ENCODE measurements at places on chromosomes 2 and 18.

GRCh38 chr18:10414293-10414842 lies 40.1 kb upstream of the APCDD1 start:
- no peak for DNase-seq

- DNase-seq, result no peak
These were observed 301.8 kb upstream of the ID2 start for GRCh38 chr2:8380026-8380425.

DNA sequence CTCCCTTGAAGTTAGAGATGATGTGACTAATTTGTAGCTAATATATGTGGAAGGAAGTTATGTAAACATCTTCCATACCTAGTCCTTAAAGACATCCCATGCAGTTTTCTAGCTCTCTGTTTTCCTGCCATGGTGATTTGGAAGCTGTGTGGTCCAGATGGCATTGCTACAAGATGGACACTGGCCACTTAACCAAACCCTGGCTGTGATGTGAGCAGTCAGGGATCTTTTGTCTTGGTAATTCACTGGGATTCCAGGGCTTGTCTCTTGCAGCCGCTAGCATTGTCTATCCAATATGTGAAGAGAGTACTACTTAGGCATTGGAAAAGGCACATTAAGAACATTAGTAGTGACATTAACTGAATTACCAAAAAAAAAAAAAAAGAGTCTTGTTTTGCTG lies 139.9 kb upstream of the DOCK10 start:
- DNase-seq, result no peak

DNA sequence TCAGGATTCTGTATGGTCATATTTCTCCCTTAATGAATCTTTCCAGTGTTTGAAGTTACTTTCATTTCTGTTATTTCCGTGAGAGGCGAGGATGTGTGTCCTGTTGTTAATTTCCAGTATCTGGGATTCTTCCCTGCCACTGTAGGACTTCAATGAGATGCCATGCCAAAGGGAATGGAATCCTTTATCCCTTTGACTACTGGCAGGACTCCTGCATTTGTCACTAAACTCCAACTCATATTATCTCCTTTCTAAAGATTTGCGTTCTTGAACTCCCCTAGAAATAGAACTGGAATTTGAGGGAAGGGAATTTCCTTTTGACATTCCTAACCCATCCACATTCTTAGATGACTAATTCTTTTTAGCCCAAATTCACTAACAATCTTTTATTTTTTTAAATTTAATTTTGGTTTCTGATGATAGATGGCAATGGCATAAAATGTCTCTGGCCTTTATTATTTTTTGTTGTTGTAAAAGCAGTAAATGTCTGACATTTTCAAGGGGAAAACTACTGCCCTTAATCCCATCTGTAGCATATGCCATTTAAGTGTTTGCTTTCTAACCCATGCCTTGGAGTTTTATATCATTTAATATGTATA lies 87.8 kb upstream of the EML6 start:
- DNase-seq, result no peak

- no peak for DNase-seq
These were observed 311.6 kb upstream of the PIK3C3 start for GRCh38 chr18:41643427-41643826.

DNA sequence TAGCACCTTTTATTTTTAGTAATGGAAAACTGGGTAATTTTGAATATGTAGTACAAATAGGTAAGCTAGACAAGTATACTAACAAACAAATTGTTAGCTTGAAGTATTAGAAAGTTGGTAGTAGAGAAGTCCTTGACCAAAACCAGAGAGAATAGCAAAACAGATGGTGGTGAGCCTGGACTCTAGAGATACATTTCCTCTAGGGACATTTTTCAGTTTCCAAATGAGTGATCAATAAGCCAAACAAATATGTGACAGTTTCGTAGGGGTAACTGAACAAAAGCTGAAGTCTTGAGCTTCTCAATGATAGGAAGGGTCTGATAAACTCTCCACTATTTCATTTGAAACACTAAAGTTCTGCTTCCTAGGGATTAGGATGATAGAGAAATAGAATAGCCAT lies 692.0 kb upstream of the FAM98A start:
- DNase-seq, result no peak

- DNase-seq, result no peak
These were observed 19.8 kb downstream of the SPIRE1 start for GRCh38 chr18:12637901-12638643.

GRCh38 chr2:168241208-168241607 lies 6.2 kb downstream of the STK39 start:
- DNase-seq, result no peak

DNA sequence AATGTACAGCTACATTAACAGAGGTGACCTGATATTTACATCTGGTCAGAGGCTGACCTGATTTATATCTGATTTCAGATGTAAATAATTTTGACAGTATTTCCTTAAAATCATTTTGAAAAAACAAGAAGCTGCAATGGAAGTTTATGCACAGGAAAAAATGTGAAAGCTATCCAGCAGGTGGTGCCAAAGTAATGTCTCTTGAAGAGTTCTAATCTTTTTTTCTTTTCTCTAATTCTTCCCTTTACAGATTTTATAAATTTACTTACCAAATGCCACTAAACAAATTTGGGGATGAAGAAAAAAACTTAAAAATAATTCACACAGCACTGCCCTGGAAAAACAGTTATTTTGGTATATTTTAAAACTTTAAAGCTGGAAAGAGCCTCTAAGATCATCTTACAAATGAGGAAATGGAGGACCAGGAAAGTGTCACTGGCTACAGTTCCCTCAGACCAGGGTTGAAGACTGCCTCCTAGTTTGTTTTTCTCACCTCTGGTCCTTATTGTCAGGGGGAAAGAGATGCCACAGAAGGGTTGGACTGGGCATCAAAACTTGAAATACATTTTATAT lies 16.4 kb upstream of the FBLN7 start:
- DNase-seq, result no peak

DNA sequence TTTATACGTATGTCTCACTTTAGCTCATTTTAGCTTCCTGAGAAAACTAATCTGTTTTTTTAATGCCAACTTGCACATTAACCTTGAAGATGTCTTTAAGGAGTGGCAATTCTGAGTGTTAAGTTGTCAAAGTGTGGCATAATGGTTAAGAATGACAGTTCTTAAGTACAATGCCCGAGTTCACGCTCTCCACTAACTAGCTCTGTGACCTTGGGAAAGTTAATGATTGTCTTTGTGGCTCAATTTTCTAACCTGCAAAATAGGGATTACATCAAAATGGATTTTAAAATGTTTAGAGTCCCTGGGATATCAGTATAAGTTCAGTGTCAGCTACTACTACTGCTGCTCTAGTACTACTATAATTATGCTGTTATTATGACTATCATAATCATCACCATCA lies 409.7 kb downstream of the SOCS6 start:
- DNase-seq, result no peak

DNA sequence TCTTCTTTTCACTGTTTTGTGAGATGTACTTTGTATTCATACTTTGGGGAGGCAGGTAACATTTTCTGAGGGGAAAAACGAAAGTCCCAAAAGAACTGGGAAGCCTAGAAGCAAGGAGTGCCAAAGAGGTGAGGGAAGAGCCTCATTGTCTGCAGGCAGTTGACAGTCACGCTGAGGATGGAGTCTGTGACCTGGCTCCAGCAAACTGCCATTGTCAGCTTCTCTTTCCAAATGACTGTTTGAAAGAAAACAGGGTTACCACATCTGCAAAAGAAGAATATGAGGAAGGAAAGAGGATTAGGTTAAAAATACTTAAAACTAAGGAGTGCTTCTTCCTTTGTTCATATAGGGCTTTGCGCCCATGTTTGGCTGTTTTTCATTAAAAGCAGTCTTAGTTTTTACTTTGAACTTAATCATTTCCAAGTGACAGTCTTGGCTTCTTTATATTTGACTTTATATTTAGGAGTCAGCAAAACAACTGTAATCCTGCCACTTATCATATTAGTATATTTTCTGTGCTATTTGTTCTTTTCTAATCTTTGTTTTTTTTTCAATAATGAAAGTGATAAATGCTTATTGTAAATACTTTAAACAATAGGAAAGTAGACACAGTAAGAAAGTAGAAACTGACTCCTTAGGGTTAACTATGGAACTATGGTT lies 35.0 kb downstream of the CERS6 start:
- DNase-seq, result no peak
